ENCODE measurements at places on chromosomes 2 and 18. TPM values are rescaled to one million over a fixed set of nuclear protein-coding genes. Genes with fewer than 3 reads are reported as not detected.

Gene IGFBP5
- not detected for polyA plus RNA-seq

DNA sequence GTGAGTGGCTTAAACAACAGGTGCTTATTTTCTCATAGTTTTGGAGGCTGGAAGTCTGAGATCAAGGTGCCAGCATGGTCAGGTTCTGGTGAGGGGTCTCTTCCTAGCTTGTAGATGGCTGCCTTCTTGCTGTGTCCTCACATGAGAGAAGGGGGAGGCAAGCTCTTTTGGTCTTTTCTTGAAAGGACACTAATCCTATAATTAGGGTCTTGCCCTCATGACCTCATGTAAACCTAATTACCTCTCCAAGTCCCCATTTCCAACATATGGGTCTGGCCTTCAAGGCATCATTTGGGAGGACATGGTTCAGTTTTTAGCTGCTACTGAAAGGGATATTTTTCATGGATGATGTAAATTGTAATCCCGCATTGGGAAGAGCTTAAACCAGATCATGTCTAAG, 18.0 kb downstream of the RBM44 start:
- DNase-seq: no peak

Gene TTN
- 2.0 TPM for polyA plus RNA-seq

Gene ABCG8
- 0.09 TPM for polyA plus RNA-seq

Gene KCNK3
- polyA plus RNA-seq: not detected
